ENCODE measurements at places on chromosomes 4 and X.

DNA sequence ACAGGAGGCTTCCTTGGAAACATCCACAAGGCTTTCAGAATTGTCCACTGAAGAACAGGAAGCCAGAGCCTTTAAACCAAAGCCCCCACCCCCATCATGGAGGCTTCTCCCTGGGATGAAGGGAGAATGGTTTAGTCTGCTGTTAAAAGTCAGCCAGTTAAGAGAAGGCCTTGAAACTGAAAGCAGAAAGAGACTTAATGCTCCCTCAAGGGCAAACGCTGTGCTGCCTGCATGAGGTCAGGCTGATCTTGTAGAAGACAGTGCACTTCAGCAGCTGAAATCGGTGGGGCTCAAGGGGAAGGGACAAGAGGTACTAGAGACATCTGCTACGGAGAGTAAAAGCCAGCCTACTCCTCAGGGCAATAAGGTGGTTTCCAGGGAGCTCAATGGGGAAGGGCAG, 69.0 kb downstream of the HPRT1 start:
- no peak for DNase-seq

DNA sequence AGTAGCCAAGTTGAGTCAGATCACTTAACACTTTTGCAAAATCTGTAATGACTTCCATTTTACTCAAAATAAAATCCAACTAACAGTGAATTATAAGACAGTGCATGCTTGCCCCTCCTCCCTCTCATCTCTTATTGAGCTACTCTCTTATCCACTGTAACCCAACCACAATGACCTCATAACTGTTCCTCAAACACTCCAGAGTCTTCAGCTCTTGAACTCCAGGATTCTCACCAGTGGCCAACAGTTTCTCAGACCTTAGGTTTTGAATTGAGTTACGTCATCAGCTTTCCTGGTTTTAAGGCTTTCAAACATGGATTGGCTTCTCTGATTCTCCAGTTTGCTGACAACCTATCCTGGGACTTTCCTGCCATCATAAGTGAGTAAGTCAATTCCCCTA, 938.3 kb downstream of the RAB28 start:
- DNase-seq: no peak

DNA sequence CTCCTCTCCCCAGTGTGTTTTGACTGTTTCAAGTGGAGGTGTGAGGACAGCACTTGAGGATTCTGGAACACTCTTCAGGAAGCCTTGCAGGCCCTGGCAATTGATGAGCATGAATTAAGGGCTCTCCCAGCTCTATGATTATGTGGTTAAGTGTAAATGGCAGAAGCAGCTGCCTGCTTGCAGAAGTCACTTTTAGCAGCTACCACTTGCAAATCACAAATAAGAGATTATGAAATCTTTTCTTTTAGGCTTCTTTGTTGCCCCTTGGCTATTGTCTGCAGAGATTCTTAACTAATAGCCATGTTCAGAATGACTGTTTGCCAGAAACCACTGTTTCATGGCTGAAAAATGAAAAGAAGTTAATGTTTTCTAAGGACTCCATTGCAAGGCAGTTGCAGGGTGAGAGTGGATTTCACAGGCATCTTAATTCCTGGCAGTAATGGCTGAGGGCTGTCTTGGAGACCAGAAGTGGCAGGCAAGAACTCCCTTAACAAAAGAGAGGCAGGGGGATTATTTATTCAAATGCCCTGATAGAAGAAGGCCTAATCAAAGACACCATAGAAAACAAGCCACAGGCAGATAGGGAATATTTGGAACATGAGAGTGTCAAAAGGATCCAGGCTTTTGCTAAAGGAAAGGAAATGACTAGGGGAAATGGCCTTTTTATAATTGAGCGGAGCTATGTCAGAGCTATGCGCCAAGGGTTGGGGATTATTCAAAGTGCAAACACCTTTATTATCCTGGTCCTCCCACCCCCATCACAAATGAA, 8.3 kb upstream of the HOPX start:
- DNase-seq: no peak

DNA sequence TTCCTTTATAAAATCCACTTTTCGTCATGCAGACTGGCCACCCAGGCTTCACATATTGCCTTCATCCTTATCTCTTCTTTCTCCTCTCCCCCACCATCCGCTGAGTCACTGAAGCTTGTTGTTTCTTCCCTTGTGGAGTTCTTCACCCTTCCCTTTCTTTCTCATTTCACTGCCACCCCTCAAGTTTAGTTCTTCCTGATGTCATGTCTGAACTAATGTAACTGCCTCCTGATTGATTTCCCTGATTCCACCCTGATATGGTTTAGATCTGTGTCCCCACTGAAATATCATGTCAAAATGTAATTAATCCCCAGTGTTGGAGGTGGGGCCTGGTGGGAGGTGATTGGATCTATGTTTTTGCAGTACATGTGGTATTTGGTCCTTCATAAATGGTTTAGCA, 151.4 kb downstream of the CPEB2 start:
- no peak for DNase-seq

GRCh38 chrX:118736394-118737010, 9.1 kb downstream of the IL13RA1 start:
- no peak for DNase-seq

DNA sequence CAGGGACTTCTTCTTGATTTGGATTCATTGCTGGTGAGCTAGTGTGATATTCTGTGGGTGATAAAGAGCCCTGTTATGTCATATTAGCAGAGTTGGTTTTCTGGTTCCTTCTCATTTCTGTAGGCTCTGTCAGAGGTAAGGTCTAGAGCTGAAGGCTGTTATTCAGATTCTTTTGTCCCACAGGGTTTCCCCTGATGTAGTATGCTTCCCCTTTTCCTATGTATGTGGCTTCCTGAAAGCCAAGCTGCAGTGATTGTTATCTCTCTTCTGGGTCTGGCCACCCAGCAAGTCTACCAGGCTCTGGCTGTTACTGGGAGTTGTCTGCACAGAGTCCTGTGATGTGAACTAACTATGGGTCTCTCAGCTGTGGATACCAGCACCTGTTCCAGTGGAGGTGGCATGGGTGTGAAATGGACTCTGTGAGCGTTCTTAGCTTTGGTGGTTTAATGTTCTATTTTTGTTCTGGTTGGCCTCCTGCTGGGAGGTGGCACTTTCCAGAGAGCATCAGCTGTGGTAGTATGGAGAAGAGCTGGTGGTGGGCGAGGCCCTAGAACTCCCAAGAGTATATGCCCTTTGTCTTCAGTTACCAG, 373.7 kb downstream of the AR start:
- DNase-seq: no peak

DNA sequence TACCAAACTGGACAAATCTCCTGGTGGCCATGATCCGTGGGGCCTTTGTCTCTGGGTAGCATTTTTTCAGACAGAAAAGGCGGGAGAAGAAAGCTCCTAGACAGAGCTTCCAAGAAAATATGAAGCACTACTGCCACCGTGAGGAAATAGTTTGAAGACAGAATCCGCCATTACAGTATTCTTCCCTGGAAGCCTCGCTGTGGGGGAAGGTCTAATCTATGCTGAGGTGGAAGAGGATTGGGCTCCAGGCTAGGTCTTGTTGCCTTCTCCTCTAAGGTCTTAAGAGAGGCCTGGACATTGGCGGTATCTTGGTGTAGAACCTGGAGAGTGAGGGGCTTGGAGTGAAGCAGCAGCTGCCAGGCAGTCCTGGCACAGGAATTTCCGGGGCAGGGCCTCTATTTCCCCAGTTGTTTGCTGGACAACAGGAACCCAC, 218.9 kb downstream of the OR13H1 start:
- peak; percentile 78 for DNase-seq

DNA sequence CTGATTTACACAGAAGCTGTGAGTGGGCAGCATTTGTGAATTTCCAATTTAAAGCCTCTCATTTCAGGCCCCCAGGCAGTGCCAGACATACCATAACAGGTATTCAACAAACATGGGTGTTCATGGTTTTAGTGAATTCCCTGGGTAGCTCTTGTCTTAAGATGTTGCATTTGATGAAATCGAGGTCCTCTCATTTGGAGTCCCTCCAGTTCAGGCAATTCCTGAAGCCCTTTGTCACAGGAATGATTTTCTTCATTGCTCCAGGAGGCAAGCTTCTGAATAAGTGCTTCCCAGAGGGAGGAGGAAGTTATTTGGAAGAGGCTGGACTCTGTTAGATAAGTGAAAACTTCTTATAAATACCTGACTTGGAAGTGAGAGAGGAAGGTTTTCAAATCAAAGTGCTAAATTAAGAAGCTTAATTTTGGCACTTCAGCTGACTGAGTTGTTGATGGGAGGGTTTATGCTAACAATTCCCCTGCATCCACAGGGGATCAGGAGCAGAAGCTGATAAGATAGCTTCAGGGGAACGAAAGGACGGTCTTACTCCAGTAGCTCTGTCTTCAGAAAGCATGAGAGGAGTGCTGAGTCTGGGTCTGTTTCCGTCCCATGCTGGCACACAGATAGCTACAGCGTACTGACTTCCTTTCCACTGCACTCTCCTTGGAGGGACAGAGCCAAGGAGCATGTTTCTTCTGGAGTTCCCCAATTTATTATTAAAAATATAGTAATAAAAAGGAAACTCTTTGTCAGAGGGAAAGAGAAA, 543.1 kb downstream of the GBA3 start:
- no peak for DNase-seq

DNA sequence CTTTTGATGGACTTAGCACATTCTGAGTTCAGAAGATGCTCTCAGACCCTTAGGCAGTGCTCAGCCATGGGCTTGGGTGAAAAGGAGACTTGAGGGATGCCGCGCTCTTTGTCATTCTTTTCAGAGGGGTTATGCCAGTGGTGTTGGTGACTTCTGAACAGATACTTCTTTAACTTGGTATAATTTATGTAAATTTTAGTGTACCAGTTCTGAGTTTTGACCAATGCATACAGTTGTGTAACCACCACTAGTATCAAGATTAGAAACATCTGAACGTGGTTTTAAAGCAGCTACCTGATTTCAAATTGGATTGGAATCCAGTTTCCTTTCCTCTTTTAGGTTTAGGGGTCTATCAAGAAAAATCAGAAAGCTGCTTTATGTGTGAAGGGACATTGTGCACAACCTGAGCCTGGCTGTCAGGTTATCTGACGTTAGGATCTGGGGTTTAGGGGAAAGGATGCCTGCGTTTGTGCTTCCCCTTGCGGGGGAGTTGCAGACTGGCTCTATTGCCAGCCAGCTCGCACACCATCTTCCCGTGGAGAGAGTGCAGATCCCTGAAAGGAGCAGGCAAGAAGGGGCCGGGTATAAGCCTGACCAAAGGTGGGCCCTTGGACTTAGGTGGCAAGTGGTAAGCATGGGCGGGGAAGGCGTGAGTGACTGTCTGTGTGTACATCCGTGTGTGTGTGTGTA, 19.0 kb downstream of the SMS start:
- DNase-seq: peak; percentile 17

- no peak for DNase-seq
Measured at GRCh38 chr4:88802585-88803286, 105.1 kb upstream of the NAP1L5 start.

DNA sequence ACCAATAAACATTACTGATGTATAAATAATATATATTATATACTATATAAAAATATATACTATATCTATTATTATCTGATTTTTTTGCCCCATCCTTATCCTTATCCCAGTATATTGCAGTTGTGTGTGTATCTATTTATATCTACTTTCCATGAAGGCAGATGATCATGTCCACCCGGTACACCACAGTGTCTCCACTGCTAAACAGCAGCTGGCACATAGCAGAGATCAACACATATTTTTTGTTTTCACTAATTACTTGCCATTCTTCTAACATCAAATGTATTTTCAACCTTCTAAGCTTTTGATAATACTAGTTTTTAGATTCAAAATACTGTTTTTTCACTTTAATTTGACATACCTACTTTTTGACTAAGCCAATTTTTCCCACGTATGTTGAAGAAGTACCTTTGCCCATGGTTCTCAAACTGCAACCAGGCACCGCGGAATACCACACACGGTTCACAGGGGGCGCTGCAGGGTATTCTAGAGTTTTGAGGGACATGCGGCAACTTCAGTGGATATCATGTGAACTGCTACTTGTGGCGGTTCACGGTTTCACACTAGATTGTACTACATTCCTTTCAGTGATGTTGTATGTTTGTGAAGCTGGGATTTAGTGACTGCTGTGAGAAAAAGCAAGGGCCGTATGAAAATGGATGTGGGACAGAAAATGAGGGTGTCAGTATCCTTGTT, 182.5 kb upstream of the NPY2R start:
- DNase-seq: no peak

DNA sequence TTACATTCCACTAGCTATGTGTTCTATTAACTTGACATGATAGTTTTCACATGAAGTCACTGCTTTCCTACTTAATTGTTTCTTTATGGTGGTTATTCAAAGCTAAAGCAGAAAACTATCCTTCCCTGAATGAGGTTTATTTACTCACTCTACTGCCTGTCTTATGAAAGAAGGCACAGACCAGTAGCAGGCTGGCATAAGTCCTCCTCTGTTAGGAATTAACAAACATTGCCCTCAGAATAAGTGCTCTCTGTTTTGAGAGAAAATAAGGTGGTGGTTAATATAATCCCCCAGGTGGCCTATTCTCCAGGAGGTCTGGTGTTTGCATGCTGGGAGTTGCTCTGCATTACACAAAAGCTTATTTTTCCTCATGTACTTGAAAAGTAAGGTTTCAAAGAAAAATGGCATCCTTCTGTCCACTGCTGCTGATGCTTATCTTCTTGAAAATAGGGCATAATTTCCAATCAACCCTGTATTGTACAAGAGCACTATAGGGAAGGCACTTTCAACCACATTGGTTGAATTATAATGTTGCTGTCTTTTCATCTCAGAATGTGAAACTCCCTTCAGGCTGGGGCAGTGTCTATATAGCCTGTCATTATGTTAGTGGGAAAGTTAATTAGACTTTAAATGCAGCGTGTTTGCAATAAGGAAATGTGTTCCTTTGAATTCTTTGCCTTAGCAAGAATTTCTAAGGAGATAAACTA, 119.7 kb upstream of the TBC1D9 start:
- DNase-seq: no peak

- no peak for DNase-seq
Measured at GRCh38 chr4:99998062-99998867, 48.2 kb upstream of the H2AZ1 start.

DNA sequence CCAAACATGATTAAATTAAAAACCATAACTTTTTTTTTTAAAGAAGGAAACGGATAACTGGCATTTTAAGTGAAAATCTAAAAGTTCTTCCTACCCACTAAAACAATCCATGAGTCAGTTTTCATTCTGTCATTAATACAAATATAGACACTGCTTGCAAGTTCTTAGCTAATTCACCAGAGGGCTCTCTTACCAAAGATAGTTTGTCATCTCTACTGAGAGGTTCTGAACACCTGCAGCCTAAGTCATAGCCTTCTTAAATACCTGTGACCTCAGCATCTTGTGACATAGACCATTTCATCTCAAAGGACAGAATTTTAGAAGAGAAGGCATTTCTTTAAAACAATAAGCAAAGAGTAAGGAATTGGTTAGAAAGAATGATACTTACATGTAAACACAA, 65.3 kb upstream of the FAM120C start:
- DNase-seq: no peak

GRCh38 chrX:15056044-15056443, 182.8 kb downstream of the MOSPD2 start:
- no peak for DNase-seq

DNA sequence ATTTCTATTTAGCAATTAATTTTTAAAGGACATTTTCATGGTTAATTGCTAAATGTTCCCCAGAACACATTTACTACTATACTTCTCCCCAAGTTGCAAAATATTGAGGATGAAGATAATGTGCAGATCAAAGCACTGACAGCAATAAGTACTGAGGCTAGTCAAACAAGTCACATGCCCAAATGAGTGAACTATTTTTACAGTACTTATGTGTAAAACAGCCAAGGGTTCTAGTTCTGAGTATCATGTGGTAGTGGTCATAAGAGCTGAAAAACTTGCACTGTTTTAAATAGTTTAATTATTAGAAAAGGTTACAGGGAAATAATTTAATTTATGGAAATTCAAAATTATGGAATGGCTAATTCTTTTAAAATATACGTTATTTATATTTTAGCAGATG, 3.8 kb downstream of the GALNTL6 start:
- no peak for DNase-seq
